DMS53 (cell line): ENCODE measurements at places on chromosomes 5 and 9.

- no peak for DNase-seq
Observed at GRCh38 chr9:8899511-8899910, 1099.9 kb upstream of the DMAC1 start.

DNA sequence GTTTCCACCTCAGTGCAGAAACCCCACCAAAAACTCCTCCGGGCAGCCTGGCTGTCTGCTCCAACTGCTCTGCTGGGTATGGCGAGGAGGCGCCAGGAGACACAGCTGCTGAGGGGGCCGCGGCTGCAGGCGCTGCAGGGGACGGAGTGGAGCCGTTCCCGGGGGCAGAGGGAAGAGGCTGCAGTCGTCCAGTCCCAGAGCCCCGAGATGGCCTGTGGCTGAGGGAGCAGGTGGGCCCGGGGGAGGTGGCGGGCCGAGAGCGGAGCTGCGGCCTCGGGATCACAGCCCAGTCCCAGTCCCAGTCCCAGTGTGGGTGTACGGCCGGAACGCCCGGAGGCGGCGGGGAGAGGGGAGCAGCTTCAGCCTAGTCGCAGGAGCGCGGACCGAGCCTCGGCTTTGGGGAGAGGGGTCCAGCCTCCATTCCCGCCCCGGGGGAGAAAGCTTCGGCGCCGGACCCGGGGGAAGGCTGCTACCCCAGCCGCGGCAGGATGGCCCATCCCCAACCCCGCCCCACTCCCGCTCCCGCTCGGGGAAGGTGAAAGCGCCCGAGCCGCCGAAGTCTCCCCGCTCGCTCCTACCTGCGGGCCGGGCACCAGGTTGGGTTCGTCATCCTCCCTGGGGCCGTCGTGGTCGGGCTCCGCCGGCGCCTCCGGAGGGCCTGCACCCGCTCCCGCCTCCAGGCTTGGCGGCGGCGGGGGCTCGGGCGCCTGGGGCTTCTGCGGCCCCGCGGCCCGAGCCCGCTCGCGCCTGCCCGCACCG lies 513 bp downstream of the FAM193B start:
- peak; percentile 70 for DNase-seq

DNA sequence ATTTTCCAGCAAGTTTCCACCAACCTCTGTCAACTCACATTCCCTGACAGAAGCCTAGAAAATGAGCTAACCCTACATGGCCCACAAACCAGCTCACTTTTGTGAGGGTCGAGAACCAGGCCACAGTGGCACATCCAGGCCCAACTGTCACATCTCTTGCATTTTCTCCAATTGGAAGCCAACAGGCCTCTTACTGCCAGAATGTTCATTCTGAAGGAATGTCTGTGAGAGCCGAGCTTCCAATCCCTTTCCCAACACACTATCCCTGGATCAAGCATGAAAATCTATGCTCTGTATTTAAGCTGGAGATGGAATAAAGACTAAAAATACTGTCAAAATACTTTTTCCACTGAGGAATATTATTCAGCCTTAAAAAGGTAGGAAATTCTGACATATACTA lies 20.0 kb downstream of the MARCHF3 start:
- no peak for DNase-seq

GRCh38 chr9:137427454-137428310 lies 4.5 kb downstream of the NOXA1 start:
- no peak for DNase-seq

GRCh38 chr9:13939134-13939533 lies 374.8 kb downstream of the NFIB start:
- DNase-seq: no peak

- DNase-seq: no peak
Observed at GRCh38 chr9:546797-547223, 294.7 kb upstream of the DMRT1 start.

GRCh38 chr5:150069672-150070627 lies 16.4 kb downstream of the CSF1R start:
- DNase-seq: no peak

- no peak for DNase-seq
Observed at GRCh38 chr5:116998024-116998423, 423.4 kb upstream of the SEMA6A start.

DNA sequence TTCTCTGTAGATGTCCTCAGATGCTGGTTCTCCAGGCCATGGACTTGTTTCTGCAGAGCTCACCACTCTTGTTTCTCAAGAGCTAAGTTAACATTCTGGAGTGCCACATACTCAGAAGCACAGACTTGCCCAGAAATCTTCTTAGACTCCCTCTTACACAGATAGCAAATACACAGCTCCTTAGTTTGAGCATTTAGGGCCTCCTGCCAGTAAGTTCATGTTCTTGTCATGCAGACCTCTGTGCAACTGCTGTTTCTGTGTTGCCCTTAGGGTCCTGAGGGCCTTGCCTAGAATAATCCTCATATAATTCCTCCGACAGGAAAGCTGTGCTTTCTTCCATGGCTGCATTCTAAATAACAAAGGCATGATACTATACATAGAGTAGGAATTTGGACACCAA lies 1.3 kb upstream of the PTPDC1 start:
- DNase-seq: no peak

DNA sequence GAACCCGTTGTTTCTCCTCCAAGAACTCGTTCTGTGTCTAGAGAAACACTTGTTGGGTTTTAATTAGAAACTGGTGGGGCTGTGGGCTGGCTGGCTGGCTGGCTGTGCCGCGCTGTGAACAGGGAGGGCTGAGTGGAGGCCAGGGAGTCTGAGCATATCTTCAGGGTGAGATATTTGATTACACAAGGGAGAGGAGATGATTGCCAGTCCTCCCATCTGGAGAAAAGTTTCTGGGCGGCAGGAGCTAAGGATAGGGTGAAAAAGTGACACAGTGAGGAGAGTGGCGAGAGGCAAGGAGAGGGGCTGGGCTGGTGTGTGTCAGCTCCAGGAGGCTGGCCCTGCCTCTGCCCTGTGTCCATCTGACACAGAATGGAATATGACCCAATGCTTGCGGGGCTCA lies 63.0 kb downstream of the GDNF start:
- DNase-seq: no peak

GRCh38 chr9:18837402-18837801 lies 195.6 kb downstream of the SAXO1 start:
- DNase-seq: no peak

- peak; percentile 73 for DNase-seq
Observed at GRCh38 chr9:131837316-131837715, 97.4 kb upstream of the RAPGEF1 start.

DNA sequence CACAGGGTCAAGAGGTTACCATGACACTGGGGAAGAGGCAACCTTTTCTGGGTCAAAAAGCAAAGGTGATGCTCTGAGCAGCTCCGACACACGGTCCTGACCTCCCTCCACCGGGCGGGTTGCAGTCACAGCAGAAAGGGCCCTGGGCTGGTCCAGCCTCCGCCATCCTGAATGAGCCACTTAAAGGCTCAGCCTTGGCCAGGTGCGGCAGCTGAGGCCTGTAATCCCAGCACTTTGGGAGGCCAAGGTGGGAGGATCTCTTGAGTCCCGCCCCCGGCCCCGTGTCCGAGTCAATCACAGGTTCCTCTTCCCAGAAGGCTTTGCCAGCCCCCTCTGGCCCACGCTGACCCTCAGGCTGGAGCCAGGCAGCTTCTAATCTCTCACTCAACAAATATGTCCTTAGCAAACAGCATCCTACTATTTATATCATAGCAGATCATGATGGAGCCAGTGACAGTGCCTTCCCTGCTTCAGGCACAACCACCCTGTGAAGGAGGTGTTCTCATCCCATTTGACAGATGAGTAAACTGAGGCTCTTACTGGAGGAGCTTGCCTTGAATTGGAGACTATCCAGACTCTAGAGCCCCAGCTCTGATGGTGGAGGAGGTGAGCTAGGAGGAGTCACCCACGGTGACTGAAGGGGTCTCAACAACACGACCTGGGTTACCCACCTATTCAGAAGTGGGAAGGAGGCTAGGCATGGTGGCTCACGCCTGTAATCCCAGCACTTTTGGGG lies 79.1 kb downstream of the LRSAM1 start:
- DNase-seq: no peak

DNA sequence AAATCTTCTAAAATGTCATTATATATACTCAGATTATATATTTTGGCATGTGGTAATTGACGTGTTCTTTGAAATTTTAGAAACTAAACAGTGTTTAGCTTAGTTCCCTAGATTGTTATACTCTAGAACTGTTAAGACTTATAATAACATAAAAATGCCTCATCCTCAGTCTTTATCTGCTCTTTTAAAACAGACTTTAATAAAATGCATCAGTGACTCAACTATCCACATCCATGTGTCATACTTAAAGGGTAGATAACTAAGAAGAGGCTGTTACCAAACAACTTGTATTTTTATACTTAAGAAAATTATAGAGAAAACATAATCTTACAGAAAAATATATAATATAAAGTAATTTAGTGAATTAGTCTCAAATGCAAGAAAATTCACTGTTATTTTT lies 15.2 kb downstream of the NFIL3 start:
- no peak for DNase-seq

DNA sequence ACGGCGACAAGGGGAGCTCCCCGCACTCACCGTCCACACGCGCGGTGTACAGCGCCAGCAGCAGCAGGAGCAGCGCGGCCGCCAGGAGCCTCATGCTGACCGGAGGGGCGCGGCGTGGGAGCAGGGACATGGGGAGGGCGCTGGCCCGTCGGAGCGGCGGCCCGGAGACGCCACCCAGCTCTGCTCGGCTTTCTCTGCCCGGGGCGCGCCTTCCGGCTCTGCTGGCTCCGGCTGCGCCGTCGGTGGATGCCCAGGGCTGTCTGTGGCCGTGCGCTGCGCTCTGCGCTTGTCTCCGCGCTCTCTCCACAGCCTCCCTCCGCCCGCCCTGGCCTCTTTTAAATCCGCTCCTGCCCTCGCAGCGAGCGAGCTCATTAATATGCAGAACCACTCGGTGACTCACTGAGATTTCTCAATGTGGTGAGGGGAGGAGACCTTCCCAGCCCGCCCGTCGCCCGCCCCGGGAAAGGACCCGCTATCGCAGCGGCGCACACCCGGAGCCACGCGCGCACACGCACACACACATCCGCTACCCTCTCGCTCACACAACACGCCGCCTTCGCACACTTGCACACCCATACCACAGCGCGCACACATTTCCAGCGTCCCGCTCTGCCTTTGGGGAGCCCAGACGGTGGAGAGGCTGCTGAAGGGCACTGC lies at the start of gene CXCL14:
CXCL14 (minus strand) TSS at position 307 of the 657 bp plus-strand sequence; CDS start at position 94, 213 bp downstream.
- peak; percentile 72 for DNase-seq

GRCh38 chr9:110124439-110124838 lies 83.5 kb downstream of the C9orf152 start:
- DNase-seq: no peak

DNA sequence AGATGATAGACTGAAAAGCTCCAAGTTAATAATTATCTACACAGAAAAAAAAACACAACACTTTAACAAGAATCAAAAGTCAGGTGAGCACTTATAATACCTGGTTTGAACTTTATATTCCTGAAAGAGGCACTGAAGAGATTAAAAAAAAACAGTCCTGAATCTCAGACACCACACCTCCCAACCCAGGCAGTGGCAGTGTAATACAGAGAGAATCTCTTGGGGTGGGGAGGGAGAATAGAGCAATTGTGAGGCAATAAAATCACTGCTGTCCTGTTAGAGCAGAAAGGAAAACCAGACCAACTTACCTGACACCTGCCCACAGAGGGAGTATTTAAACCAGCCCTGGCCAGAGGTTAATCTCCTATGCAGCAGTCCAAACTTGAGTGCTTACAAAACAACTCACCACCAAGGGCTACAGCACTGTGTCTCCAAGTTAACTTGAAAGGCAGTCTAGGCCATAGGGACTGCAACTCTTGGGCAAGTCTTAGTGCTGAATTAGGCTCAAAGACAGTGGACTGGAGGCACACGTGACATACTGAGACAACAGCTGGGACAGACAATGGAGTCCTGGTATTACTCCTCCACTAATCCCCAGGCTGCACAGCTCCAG lies 54.2 kb downstream of the SLCO4C1 start:
- DNase-seq: peak; percentile 61

GRCh38 chr5:104305602-104306001 lies 743.0 kb upstream of the NUDT12 start:
- DNase-seq: no peak

DNA sequence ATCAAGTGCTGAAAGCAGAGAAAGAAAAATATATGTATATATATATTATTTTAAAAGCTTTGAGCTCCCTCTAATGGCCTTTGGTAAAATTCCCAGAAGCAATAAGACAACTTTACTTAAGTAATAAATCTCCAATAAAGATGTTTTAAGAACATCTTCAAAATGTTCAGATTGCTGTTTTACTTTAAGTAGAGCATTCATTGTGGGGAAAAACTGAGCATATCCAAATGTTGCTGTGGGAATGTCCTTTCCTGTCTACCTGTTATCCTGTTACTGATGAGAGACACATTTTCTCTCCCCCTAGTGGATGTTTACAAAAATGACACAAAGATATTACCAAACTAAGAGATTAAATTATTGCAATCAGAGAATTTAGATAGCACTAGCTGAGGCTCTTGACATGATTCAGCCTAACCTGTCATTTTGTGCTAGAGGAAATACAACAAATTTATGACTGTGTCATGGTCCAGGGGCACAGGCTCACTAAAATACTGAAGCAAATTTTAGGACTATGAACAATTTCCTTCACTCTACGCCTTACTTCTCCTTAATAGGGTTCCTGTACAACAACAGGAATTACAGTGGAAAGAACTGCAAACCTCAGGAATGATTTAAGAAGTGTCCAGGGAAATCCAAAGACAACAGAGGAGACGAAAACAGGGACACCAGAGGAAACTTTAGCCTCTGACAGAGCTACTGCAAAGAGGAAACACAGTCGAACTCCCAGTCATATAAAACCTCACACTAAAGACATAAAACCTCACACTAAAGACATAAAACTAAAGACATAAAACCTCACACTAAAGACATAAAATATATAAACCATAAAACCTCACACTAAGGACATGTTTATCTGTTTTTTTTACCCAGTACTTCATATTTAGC lies 24.3 kb upstream of the PRRC1 start:
- peak; percentile 77 for DNase-seq

DNA sequence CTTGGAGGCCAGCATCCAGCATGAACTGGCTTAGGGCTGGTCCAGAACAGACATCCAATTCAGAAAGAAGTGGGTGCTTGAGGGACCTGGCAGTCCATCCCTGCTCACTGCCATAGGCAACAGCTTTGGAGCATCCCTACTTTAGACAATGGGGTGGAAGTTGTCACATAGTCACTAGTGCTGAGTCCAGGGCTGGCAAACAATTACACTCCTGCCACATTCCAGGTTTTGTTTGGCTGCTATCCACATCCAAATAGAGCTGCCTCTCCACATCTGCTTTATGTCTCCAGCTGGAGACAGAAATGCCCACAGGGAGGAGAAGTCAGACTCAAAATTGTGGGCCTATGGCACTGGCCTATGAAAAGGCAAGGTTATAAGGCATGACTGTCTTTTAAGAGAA lies 7.0 kb downstream of the FSTL4 start:
- peak; percentile 16 for DNase-seq

DNA sequence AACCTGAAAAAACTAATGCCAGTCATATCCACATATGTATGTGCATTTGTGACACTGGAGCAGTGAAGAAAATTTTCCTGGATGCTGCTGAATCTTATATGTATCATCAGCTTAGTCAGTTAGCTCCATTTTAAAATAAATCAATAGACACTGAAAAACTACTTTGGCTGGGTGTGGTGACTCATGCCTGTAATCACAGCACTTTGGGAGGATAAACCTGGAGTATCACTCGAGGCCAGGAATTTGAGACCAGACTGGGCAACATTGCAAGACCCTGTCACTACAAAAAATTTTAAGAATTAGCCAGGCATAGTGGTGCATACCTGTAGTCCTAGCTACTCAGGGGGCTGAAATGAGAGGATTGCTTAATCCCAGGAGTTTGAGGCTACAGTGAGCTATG lies 511.0 kb upstream of the TLE4 start:
- DNase-seq: no peak
